MCF 10A (cell line): ENCODE measurements at places on chromosomes 5 and 9. TPM values are rescaled to one million over a fixed set of nuclear protein-coding genes. Genes with fewer than 3 reads are reported as not detected.

- no peak for DNase-seq
Observed at GRCh38 chr5:58767104-58767503, 184.2 kb downstream of the RAB3C start.

The KIAA1958 gene
- total RNA-seq, result 4.9 and 5.8 TPM in 2 replicates

DNA sequence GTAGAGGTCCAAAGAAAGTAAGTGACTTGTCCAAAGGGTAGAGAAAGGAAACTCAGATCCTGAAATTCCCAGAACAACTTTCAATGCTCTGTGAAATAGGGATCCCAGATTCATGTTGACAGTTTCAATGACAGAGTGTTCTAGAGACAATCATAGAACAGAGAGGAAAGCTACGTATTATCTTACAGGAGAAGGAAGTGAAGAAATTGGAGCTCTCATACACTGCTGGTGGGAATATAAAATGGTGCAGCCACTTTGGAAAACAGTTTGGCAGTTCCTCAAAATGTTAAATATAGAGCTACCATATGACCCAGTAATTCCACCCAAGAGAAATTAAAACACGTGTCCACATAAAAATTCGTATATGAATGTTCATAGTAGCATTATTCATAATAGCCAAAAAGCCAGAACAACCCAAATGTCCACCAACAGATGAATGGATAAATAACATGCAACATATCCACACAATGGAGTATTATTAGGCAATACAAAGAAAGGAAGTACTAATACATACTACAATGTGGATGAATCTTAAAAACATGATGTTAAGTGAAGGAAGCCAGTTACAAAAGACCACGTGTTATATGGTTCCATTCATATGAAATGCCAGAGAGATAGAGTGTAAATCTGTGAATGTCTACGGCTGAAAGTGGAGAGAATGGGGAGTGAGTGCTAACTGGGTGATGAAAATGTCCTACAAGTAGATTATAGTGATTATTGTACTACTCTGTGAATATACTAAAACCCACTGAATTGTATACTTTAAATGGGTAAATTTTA lies 197.1 kb downstream of the NTRK2 start:
- no peak for DNase-seq

The MAT2B gene
- 67.5 and 70.9 TPM in 2 replicates for total RNA-seq

GRCh38 chr9:69078581-69078980 lies 43.0 kb downstream of the FXN start:
- no peak for DNase-seq

DNA sequence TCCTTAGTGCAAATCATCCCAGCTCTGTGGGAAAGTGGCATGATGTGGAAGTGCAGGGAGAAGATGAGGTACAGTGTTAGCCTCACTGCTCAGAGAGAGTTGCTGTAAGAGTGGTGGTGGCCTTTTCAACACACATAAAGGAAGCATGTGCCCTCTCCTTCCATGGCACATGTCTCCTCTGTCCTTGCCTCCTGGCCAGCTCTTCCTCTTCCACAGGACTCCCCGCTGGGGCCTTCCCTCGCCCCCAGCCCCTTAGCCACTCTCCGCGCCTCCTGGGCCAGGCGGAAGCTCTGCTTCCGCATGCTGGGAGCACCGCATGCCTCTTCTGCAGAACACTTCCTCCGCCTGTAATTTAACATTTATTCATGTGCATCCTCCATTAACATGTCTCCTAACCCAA lies 4.8 kb upstream of the KCNMB1 start:
- no peak for DNase-seq

GRCh38 chr5:132773601-132774355 lies 3.3 kb downstream of the SEPTIN8 start:
- DNase-seq, result no peak

- DNase-seq, result peak; percentile 82
Observed at GRCh38 chr5:127892467-127893207, 189.4 kb downstream of the CCDC192 start.

DNA sequence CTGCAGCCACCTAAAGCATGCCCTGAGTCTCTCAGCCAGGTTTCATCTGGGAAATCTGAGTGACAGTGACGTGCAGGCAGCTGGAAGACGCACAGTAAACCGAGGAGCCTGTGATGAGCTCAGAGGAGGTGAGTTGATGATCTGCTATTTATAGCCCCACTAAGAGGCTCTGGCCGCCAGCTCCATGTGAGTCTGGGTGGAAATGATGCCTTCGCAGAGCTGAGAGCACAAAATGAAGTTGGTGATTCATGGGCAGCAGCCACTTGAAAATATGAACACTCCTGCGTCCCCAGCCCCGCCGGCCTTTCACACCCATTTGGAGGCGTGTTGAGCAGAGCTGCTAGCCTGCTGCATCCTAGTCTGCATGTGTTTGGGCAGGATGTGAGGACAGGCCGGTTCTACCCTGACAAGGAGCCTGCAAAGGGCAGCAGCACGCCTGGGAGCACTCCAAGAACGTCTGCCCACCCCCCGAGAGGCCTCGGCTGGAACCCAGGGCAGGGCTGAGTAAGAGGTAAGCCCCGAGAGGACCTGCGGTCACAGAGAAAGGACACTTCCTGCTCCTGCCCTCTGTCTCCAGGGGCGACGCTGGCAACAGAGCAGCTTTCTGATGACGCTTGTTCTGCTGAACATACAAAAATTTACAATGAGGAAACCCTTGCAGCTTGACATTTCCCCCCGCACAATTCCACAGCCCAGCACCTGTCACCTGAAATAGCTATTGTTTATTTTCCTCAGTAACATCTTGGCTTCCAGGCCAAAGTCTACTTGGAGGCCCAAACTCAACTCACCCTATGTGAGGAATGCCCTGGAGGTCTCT lies 25.1 kb upstream of the CDKN2AIPNL start:
- peak; percentile 96 for DNase-seq

The ATP10B gene
- not detected in 2 replicates for total RNA-seq

DNA sequence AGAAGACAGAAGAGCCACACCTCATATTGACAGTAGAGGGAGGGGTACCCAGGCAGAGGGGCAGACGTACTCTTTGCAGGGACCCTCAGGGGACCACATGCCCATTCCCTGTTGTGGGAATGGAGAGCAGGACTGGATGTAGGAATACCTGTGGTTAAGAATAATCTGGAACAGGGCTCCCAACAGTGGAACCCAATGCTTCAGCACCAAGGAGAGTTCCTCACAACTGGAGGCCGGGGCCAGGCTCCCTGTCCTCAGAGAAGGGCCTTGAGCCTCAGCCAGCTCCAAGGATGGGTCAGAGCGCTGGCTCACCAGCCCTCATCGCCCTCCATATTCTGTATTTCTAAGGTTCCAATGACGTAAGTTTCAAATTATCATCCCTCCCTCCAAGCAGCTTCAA lies 7.4 kb upstream of the SHC3 start:
- peak; percentile 63 for DNase-seq

The HTR1A gene
- not detected in 2 replicates for total RNA-seq

GRCh38 chr5:139246394-139246793 lies 47.1 kb upstream of the MATR3 start:
- DNase-seq, result peak; percentile 77

The CSF1R gene
- total RNA-seq, result 0.88 and 1.6 TPM in 2 replicates

GRCh38 chr5:57307516-57307915 lies 133.7 kb downstream of the GPBP1 start:
- no peak for DNase-seq

- no peak for DNase-seq
Observed at GRCh38 chr5:62671479-62671878, 92.9 kb downstream of the LRRC70 start.

GRCh38 chr9:133163504-133164172 lies at the start of gene GBGT1:
TSS of gene GBGT1 (minus strand) at chr9:133163914. CDS start at chr9:133162412, 1,502 bp downstream.
- DNase-seq, result no peak

DNA sequence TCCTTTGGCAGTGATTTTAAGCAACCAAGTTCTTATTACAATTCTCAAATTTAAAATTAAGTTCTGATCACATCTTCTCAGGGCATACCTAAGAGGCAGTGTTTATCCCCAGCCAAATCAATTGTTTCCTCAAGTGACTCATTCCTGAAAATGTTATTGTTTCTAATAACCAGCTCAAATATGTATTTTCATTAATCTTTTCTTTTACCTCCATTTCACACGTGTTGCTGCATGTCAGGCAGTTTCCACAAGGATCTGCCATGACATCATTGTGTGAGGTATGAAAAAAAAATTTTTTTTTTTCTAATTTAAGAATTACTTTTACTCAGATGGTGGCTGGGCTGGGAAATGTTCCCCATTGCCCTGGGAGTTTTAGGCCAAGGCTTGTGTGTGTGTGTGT lies 113.0 kb upstream of the NTRK2 start:
- DNase-seq, result peak; percentile 14

The WDR41 gene
- 106 and 107 TPM in 2 replicates for total RNA-seq

DNA sequence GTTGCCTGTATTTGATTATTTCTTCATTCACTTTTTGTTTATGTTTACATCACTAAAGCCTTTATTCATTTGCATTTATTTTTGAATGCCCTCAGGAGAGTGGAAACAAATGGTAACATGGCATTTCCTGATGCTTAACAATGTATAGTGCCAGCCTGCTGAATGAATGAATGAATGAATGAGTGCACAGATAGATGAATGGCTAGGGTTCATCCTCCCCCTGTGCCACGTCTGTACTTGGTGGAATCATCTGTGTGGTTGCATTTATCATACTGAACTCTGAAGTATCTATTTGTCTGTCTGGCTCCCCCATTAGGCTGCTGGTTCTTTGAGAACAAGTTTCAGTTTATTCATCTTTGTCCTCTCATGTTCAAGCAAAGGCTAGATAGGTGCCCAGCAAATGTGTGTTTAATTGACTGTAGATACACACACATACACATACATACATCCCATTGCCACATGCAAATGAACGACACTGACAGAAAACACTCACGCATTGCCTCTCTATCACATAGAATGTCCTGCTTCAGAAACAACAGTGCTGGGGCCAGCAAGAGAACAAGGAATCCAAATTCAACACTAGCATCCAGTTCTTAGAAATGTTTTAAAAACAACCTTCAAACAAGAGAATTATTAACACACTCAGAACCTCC lies 150.4 kb downstream of the PAPPA start:
- DNase-seq, result no peak

The CMYA5 gene
- 0.37 and 0.61 TPM in 2 replicates for total RNA-seq

The PCDHB5 gene
- total RNA-seq, result 1.2 and 1.7 TPM in 2 replicates

GRCh38 chr5:38167562-38167996 lies 90.8 kb upstream of the EGFLAM start:
- no peak for DNase-seq

GRCh38 chr5:139795074-139796001 lies at the start of gene PSD2:
TSS of gene PSD2 (plus strand) at chr5:139795808. CDS start at chr5:139809441, 13,633 bp downstream.
- peak; percentile 43 for DNase-seq

DNA sequence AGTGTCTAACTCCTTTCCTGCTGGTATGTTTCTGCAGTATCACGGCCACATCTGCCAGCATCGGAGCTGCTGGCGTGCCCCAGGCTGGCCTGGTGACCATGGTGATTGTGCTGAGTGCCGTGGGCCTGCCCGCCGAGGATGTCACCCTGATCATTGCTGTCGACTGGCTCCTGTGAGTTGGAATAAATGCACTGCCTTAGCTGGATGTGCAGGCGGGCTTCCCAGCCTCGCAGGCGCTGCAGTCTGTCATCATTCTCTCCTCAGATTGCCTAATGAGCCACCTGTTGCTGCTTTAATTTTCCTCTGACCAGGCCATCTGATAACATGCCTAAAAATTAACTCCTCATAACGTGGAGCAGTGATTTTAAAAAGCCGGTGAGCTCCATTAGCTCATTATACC lies 79.1 kb upstream of the PLPP6 start:
- DNase-seq, result no peak

DNA sequence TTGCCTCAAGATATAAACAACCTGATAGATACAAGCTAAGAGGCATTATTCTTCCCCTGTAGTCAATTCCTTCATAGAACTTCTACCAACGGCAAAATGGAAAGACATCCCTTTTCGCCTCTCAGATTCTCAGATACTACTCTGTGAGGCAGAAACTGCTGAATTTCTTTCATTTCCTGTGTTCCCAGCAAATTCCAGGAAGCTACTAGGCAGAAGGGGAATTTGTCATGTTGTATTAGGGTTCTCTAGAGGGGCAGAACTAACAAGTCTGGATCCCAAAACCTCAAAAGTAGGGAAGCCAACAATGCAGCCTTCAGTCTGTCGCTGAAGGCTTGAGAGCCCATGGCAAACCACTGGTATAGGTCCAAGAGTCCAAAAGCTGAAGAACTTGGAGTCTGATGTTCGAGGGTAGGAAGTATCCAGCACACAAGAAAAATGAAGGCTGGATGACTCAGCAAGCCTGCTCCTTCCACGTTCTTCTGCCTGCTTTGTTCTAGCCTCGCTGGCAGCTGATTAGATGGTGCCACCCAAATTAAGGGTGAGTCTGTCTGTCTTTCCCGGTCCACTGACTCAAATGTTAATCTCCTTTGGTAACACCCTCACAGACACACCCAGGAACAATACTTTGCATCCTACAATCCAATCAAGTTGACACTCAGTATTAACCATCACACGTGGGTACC lies 15.2 kb downstream of the RNF180 start:
- peak; percentile 44 for DNase-seq

The LSM11 gene
- 3.4 and 4.5 TPM in 2 replicates for total RNA-seq

GRCh38 chr5:163916376-163916775 lies 411.0 kb downstream of the MAT2B start:
- DNase-seq, result no peak

The GABRA1 gene
- not detected in 2 replicates for total RNA-seq

- DNase-seq, result no peak
Observed at GRCh38 chr5:81205058-81205457, 28.1 kb upstream of the CKMT2 start.

The SLC28A3 gene
- 0.47 and 0.77 TPM in 2 replicates for total RNA-seq

DNA sequence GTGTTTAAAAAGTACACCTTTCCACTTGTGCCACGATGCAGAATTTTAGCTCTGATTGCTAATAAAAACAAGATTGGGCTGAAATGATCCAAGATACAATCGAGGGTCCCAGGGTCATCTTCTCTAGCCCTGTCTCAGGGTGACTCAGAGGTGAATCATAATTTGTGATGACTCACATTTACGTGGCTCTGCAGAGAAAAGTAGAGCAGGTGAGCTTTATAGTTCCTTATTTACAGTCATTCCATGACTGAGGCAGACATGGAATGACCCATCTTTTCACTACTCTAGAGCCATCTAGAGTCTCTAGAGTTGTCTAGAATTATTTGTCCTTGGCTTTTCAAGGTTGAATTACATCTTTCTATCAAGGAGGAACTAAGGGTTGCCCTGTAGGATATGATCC lies 155.2 kb downstream of the GAS1 start:
- peak; percentile 75 for DNase-seq

- DNase-seq, result no peak
Observed at GRCh38 chr9:76900884-76901440, 5.0 kb downstream of the PRUNE2 start.

The TYRP1 gene
- not detected in 2 replicates for total RNA-seq

- DNase-seq, result peak; percentile 33
Observed at GRCh38 chr5:95731571-95732554, 727 bp downstream of the RHOBTB3 start.

The KIF4B gene
- total RNA-seq, result not detected in 2 replicates

The TNFSF8 gene
- total RNA-seq, result not detected in 2 replicates

The ANKRD18A gene
- 42.0 and 46.0 TPM in 2 replicates for total RNA-seq

DNA sequence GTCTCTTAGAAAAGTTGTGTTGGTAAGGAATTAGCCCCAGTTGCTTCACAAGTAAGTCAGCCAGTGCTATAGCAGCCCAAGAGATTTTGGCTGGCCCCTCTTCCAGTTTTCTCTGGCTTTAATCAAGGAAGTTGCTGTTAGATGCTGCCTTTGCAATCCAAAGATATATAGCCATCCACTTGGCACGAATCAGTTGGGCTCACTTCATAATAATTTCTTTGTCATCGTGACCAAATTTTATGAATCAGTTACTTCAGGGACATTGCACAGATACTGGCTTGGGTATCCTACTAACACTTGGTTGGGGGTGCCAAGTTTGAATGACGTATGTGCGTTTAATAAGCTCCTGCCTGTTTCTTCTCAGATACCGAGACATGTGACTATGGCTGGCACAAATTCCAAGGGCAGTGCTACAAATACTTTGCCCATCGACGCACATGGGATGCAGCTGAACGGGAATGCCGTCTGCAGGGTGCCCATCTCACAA lies 81.5 kb downstream of the VCAN start:
- no peak for DNase-seq

- no peak for DNase-seq
Observed at GRCh38 chr9:129137292-129138143, 26.3 kb downstream of the PTPA start.
